Stimulated activated CD4-positive, alpha-beta T cell treated with anti-CD3 and anti-CD28 coated beads, Interleukin-4, amount 100 ng/mL, for 24 hours (primary cell): ENCODE measurements at places on chromosomes 3 and 15.

DNA sequence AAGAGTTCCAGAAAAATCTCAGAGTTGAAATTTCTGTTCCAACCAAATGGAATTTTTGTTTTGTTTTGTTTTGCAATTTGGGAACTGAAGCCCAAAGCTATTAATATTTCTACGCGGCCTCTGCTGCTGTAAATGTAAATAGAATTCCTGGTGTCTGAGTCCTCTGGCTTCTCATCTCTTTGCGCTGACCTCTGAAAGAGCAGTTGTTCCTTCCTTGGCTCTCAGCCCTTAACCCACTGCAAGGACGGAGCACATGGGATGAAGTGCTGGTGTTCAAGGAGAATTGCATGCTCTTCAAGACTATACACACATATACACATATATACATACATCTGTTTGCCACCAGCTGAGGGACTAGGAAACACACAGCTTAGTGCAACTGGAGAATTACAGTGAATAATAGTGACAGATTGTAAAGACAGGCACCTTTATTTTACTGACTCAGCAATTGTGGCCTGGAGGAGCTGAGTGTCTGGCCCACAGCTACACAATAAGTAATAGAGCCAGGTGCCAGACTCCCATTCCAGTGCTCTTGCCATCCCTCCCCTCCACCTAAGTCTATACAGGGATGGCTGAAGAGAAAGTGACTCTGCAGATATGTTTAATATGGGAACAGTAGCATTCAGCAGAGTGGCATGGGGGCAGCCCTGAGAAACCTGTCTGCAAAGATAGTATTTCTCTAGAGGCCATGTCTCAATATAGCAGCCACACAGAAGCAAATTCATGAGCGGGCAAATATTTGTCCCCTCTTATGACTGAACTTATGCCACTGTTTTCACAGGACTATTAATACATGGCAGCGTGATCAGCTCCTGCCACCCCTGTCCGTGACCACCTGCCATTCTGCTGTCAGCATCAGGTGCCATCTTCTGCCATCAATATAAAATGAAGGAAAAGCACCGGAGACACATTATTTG is 42.3 kb downstream of the NEK10 start:
- no peak for DNase-seq

DNA sequence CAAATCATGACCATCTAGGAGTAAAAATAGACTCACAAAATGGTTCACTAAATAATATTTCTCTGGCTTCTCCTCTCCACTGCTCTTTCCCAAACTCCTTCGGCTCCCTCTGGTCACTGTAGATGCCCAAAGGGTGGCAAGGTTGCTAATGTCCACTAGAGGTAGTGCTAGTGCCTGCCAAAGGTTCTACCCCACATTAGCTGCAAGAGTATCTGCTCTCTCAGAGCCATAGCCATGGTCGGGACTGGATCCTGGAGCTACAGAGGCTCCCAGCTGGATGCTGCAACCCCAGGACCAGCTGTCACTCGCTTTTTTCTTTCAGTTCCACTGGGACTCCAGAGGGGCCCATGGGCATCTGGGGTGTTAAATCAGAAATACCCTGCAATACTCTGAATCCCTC is 8.5 kb downstream of the HTR3D start:
- DNase-seq, result no peak

DNA sequence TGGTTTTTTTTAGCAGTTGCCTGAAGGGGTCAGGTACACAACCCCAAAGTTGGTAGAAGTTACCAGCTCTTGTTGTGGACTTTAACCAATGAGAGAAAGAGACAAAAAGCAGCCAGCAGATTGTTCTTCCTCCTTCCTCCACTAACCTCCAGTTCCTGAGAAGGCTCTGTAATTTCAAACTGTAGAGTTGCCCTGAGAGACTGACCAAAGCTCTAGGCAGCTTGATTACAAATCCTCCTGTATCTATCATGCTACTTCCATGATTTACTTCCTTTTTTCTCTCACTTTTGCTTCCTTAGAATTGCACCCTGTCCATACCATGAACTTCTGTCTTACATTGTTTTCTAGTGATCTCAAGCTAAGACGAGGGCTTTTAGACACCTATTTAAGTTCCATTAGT is 29.2 kb downstream of the NSUN3 start:
- no peak for DNase-seq

DNA sequence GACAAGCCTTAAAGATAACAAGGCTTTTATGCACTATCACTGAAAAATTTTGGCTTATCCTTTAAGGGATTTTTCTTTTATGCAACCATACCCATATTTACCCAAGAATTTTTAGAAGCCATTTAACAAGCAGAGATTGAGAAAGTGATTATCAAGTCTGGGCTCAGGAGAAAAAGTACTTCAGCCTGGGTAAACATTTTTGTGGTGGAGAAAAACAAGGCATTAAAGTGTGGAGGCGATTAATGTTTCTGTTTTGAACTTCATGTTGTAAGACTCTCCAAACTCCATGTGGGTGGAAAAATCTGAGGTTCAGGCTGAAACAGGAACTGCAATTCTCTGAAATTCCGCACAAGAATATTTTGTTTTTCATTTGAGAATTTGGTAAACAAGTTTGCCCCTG is 260.4 kb upstream of the KCNMB2 start:
- no peak for DNase-seq

DNA sequence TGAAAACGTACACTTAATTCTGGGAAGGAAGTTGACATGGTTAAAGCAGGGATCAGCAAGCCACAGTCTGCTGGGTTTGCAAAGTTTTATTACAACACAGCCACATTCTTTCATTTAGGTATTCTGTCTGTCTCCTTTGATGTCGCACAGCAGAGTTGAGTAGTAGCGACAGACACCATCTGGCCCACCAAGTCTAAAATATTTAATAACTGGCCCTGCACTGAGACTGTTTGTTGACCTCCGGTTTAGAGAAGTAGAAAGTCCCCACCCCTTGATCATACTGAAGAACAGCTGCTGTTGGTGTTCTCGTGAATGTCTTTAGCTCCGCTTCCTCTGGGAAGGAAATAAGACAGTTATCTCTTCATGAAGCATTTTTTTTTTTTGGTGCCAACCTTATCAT is 66.2 kb downstream of the MCTP2 start:
- DNase-seq, result no peak

DNA sequence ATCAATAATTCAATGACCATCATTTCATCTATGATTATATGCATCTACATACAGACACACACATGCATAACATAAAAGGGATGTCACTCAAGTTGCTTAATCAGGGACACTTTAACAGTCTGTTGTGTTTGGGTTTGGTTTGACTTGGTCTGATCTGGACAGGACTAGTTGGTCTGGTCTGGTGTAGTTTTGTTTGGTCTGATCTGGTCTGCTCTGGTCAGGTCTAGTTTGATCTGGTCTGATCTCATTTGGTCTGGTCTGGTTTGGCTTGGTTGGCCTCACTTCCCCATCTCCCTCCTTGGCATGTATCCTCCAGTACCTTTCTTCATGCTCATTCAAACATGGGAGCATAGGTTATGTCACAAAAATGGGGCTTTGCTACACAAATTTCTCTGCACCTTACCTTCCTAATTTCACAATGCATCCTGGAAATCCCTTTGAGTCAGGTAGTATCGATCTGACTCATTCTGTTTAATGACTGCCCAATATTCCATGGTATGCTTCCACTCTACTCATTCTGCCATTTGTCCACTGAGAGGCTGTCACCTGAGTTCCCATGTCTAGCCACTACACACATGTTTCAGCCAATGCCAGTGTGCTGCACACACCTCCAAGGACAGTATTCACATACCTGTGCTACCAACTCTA is 73.0 kb upstream of the TPM1 start:
- DNase-seq, result no peak

GRCh38 chr3:195717852-195718476 is 2.8 kb upstream of the MUC20 start:
- no peak for DNase-seq

DNA sequence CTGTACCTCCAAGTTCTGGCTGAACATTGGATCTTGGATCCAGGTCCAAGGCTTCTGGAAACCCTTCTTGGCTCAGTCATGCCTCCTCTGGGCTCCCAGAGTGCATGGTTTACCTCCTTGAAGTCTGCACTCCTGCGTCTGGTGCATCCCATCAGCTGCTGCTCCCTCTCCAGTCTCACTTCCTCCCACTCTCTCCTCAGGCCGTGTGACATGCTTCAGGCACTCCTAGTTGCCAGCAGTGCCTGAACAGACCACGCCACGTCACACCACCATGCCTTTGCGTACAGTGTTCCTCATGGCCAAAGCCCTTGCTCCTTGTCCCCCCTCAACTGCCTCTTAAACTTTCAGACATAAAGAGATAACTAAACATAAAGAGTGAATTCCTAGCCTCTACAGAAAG is 5.7 kb downstream of the GPR27 start:
- DNase-seq, result no peak

DNA sequence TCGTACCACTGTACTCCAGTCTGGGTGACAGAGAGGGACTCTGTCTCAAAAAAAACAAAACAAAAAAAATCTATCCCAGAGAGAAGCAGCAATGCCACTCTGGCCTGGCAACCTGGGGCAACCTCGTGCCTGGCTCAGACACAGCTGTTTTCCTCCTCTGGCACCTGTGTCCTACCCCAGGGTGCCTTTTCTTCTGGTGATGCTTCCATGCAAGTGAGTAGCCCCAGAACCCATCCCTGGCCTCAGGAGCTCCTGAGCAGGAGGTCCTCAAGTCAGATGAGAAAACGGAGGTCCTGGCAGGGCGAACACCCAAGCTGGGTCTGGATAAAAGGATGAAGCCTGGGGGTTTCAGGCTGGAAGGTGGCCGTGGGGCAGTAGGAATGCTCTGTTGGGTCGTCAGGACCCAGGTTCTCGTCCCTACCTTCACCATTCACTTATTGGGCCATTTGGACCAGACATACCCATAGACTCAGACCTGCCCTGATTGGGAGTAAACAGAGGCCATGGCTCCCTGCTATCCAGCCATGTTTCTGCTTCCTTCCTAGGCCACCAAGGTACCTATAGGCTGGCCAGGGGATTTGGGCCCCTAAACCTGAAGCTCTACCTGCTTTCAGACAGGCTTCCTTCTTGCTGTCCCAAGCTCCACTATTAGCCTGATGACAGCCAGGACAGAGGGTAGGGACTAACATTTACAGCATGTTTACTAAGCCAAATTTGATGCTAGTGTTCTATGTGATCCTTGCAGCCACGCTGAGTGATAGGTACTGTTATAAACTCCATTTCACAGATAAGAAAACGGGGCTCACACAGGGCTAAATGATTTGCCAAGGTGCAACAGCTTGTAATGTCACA is 102.2 kb downstream of the DAPK2 start:
- DNase-seq, result no peak

- DNase-seq, result peak; percentile 56
Measured at GRCh38 chr15:31472636-31473384, 146.2 kb downstream of the KLF13 start.

DNA sequence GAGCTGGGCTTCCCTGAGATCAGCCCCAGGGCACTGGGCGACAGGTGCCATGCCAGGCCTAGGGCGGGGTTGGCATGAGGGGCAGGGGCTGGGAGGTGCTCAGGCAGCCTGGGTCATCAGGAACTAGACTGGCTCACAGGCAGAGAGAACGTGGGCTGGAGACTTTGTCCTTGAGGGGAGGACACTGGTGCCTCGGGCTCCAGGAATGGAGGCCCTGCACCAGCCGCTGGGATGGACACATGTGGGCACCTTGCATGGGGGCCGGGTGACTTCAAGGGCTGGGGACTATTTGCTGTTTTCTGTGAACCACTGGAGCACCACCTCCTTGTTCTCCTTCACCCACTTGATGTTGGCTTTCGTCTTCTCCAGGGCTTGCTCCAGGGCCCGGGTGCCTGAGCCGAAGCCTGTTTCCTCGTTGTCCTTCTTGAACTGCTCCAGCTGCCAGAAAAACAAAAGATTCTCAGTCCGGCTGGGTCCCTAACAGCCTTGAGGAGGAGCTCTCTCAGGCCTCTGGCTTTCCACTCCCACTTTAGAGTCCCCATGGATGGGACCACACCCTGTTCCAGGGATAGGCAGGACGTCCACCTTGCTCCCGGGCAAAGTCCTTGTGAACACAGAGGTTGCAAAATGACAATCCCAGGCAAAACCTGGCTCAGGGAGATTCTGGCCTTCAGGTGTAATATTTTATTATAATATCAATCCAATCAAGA is 9.1 kb downstream of the MESP2 start:
- no peak for DNase-seq

- no peak for DNase-seq
Measured at GRCh38 chr3:156834435-156834834, 8.3 kb downstream of the LEKR1 start.

- no peak for DNase-seq
Measured at GRCh38 chr3:13623101-13623654, 74.3 kb downstream of the FBLN2 start.

- no peak for DNase-seq
Measured at GRCh38 chr3:141253326-141253725, 21.7 kb downstream of the PXYLP1 start.

- no peak for DNase-seq
Measured at GRCh38 chr15:85452436-85452835, 72.0 kb downstream of the AKAP13 start.

DNA sequence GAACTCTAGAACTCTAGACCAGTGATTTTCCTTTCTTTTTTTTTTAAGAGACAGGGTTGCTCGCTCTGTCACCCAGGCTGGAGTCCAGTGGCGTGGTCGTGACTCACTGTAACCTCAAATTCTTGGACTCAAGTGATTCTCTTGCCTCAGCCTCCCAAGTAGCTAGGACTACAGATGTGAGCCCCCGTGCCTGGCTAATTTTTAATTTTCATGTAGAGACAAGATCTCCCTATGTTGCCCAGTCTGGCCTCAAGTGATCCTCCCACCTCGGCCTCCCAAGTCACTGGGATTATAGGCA is 359.6 kb downstream of the SHQ1 start:
- no peak for DNase-seq

GRCh38 chr3:142990721-142991120 is 10.6 kb upstream of the U2SURP start:
- no peak for DNase-seq

DNA sequence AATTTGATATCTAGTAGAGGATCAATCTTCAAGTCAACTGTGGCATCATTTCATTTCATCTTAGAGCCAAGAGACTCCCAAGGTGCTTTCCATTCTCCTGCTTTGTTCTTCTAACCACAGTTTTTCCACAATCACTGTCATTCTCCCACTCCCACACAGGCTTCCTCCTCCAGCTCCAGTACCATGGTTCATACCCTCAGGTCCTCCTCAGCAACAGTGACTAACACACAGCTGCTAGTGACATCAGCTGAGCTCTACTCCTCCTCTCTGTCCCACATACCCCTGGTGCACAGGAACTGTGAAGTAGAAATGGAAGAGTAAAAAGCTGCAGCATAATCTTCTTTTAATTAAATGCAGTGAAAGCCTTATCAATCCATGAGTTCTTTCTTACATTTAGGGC is 200.2 kb upstream of the DPH6 start:
- no peak for DNase-seq

DNA sequence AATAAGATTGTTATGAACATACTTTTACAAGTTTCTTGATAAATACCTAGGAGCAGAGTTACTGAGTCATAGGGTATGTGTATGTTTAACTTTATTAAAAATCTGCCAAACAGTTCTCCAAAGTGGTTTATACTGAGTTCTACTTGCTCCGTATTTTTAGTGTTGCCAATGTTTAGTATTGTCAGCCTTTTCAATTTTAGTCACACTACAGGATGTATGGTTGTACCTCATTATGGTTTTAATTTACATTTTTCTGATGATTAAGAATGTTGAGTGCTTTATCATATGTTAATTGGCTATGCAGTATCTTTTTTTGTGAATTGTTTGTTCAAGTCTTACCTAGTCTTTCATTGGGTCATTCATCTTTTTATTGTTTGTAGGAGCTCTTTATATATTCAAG is 4.3 kb downstream of the TMOD3 start:
- DNase-seq, result no peak

GRCh38 chr15:68469162-68470048 is 37.4 kb upstream of the ITGA11 start:
- no peak for DNase-seq
